ENCODE measurements at places on chromosomes 11 and 22.

DNA sequence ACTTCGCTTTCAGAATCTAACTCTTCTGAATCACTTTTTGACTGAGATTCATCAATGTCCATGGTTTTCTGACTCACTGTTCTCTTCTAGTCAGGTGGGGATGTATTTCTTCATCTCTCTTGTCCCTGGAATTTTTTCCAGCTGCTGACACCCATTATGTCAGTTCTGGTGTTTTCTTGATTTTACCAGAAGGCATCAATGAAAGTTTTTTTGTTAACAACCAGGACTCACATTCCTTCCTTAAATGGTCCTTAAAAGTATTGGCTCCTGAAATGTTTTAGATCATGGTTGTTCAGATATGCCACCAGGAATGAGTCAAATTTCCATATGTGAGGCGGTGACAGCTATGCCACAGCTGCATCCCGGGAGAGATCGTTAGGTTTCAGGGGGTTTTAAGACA, 12.9 kb downstream of the MICAL2 start:
- no peak for DNase-seq

DNA sequence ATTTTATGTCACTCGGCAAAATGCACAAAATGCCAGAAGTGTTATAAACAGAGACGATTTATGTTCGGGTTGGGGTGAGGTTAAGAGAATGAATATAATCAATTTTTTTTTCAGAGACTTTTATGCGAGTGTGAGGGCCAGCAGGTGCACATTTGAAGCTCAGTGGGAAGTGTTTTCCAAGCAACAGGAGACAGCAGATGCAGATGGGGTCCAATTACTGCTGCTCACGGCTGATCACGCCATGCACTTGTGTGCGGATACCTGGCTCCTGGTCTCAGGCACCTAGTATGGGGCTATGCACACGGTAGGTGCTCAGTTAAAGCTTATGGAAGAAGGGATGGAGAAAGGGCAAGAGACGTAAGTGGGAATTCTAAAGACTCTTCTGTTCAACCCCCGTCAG, 249.1 kb downstream of the MIAT start:
- DNase-seq = no peak

DNA sequence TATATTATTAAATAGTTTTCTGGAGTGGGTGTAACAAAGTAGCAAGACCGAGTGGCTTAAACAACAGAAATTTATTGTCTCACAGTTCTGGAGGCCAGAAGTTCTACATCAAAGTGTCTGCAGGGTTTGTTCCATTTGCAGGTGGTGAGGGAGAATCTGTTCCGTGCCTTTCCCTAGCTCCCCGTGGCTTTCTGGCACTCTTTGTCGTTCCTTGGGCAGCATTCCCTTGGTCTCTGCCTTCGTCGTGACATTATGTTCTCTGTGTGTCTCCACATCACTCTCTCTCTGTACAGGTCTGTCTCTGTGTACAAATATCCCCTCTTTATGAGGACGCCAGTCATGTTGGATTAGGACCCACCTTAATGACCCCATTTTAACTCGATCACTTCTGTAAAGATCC, 38.2 kb downstream of the LDLRAD3 start:
- DNase-seq = no peak

DNA sequence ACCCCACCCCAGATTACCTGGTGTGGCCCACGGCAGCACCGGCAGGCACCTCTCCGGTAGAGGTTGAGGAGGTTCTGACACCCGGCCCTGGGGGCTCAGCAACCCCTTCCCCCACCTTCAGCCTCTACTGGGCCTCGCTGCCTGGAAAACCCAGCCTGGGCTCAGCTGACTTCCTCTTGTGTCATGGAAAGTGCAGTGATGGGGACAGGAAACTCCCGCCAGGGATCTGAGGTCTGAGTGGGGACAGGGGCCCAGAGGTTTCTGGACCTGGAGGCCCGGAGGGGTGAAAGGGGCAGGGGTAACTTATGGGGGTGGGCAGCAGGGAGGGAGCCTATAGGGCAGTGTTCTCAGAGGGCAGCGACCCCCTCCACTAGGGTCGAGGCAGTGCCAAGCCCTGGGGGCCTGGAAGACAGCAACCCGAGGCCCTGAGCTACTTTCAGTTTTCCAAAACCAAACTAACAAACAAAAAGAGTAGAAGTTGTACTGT, 10.0 kb upstream of the CD5 start:
- no peak for DNase-seq

Data from left forelimb (tissue), 1 donor.